ENCODE measurements at places on chromosomes 3 and 15.

GRCh38 chr15:62464705-62465104, 299.6 kb upstream of the C2CD4B start:
- DNase-seq, result no peak

- DNase-seq, result no peak
Observed at GRCh38 chr15:78616506-78616905, 4.3 kb downstream of the CHRNA3 start.

GRCh38 chr3:125381743-125382142, 6.6 kb upstream of the ZNF148 start:
- DNase-seq, result no peak

GRCh38 chr3:84830476-84830875, 128.3 kb upstream of the CADM2 start:
- no peak for DNase-seq

Data from T follicular helper cell (primary cell).